ENCODE measurements at places on chromosomes 12 and 14. TPM values are rescaled to one million over a fixed set of nuclear protein-coding genes. Genes with fewer than 3 reads are reported as not detected.

The TMEM63C gene
- total RNA-seq = 4.1 TPM

The MEG3 gene
- 1,255 TPM for total RNA-seq

The GZMB gene
- total RNA-seq = 0.56 TPM

The LPCAT3 gene
- total RNA-seq = 81.1 TPM

The NANOG gene
- not detected for total RNA-seq

The EFCAB11 gene
- 15.5 TPM for total RNA-seq

The TTC6 gene
- not detected for total RNA-seq

The OAS2 gene
- total RNA-seq = 8.3 TPM

The ABHD12B gene
- total RNA-seq = not detected

The GPATCH2L gene
- total RNA-seq = 57.6 TPM

The COX8C gene
- total RNA-seq = not detected

The WNT5B gene
- total RNA-seq = 6.6 TPM

The GALNT16 gene
- 22.5 TPM for total RNA-seq

The WSCD2 gene
- 1.3 TPM for total RNA-seq

The TAMALIN gene
- total RNA-seq = 26.0 TPM

The ANGEL1 gene
- 31.5 TPM for total RNA-seq

The SLC25A29 gene
- 86.4 TPM for total RNA-seq

Measured in adrenal gland (tissue), 19 donors.